ENCODE measurements at places on chromosomes 6 and 20.

GRCh38 chr6:45780523-45780922 lies 235.1 kb downstream of the CLIC5 start:
- no peak for DNase-seq

- no peak for DNase-seq
Observed at GRCh38 chr6:142883011-142883410, 62.0 kb downstream of the HIVEP2 start.

DNA sequence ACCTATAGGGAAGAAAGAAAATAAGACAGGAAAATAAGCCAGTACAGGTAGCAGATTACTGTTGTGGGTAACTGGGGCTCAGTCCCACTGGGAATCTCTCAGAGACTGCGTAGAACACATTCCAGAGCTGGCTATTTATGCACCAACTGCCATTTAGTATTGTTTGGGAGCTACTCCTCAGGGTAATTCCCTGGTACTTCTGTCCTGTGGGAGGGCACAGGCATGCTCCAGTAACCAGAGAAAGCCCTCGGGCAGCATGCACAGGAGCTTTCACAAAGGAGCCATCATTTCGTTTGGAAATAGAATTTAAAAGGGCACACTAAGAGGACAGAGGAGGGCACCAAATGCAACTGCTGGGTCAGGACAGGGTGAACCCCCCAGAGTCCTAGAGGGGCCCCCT lies 148.0 kb upstream of the LRFN2 start:
- DNase-seq, result no peak

DNA sequence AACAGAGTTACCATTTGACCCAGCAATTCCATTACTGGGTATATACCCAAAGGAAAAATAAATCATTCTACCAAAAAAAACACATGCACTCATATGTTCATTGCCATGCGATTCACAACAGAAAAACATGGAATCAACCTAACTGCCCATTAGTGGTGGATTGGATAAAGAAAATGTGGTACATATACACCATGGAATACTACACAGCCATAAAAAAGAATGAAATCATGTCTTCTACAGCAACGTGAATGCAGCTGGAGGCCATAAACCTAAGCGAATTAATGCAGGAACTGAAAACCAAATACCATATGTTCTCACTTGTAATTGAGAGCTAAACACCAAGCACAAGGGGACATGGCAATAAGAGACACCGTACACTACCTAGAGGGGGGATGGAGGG lies 12.5 kb downstream of the RALGAPA2 start:
- no peak for DNase-seq

DNA sequence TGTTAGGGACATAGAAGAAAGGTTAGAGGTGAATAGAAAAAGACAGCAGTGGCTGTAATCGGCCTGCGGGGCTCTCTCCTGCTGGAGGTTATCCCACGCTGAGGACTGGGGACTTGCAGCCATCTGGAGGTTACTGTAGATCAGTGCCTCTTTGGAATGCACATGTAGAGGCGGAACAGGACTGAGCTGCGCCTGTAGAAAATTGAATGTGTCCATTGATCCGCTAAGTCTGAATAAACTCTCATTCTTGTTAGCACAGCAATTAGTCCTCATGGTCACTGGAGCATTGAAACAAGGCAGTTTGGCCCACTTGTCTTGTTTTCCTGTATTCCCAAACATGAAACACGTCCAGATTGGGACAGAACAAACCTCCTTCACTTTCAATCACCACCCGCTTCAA lies 46.3 kb upstream of the F13A1 start:
- no peak for DNase-seq

- no peak for DNase-seq
Observed at GRCh38 chr20:63351326-63351700, 9.8 kb downstream of the CHRNA4 start.

DNA sequence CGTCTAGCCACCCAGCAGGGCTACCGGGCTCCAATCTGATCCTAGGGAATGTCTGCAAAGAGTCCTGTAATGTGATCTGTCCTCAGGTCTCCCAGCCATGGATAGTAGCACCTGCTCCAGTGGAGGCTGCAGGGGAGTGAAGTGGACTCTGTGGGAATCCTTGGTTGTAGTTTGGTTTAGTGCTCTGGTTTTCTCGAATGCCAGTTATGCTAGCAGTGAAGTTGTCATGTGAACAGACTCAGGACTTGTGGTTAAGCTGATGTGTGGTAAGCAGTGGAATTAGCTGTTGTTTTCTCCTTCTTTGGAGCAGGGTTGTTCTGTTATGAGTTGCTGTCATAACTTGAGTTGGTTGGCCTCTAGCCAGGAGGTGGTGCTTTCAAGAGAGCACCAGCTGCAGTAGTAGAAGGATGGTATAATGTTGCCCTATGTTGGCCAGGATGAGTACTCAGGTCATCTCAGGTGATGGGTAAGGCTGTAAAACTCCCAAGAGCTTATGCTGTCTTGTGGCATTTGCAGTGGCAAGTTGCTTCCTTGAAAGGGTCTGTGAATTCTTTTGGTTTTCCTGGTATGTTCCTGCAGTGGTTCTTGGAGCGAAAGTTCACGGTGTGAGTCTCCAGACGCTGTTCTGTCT lies 390.2 kb downstream of the UTRN start:
- DNase-seq, result no peak

DNA sequence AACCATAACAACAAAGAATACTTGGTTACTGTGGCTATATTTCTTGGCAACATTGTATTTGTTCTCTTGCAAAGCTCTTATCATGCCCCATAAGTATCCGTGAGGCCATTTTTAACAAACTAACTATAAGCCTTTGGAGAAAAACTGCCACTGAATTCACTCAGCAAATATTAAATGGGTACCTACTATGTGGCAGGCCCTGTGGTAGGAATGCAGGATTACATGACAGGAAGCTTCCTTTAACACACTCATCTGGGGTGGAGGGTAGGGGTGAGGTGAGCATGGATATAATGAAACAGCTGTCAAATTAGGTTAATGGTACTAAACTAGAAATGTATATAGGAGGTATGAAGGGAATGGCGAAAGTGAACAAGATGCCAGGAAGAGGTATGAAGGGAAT lies 504.8 kb downstream of the MEI4 start:
- no peak for DNase-seq

GRCh38 chr20:60192326-60192725 lies 234.1 kb downstream of the CDH26 start:
- DNase-seq, result no peak

DNA sequence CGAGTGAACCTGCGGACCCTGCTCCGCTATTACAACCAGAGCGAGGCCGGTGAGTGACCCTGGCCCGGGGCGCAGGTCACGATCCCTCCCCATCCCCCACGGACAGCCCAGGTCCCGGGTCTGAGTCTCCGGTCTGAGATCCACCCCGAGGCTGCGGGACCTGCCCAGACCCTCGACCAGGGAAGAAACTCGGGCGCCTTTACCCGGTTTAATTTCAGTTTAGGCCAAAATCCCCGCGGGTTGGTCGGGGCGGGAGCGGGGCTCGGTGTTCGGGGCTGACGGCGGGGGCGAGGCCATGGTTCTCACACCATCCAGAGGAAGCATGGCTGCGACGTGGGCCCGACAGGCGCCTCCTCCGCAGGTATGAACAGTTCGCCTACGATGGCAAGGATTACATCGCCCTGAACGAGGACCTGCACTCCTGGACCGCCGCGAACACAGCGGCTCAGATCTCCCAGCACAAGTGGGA lies 46.9 kb upstream of the TRIM26 start:
- DNase-seq, result peak; percentile 10

GRCh38 chr20:48843057-48843806 lies 15.4 kb upstream of the PREX1 start:
- DNase-seq, result no peak

GRCh38 chr6:52162940-52163908 lies 23.0 kb upstream of the IL17A start:
- no peak for DNase-seq

- DNase-seq, result no peak
Observed at GRCh38 chr20:51095633-51096521, 73.0 kb upstream of the KCNG1 start.

- no peak for DNase-seq
Observed at GRCh38 chr6:120735641-120736040, 598.6 kb downstream of the TBC1D32 start.

GRCh38 chr6:77383026-77383425 lies 80.3 kb downstream of the HTR1B start:
- no peak for DNase-seq

DNA sequence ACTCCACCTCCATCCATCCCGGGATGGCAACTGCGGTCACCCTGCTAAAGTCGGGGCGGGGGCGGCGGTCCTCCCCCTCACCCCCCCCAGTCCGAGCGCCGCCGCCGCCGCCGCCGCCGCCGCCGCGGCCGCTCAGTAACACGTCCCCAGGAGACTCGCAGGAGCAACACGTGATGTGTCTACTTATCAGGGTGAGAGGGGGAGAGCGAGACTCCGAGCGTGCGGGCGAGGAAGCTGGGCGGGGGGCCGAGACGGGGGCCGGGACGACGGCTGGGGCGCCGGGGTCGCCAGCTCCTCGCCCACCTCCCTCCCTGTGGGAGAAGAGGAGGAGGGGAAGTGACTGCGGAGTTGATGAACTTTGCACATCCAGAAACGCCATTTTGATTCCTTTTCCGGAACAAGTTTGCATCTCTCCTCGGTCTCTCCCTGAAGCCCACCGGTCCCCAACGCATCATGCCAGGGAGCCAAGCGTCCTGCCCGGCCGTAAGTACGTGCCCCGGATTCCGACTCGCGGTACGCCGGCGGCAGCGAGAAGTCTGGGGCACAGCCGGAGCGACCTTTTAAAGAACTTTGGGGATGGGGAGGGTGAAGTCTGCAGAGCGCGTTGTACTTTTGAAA lies at the start of gene RREB1:
Gene RREB1 (plus strand): TSS at position 384 of the 618 bp plus-strand sequence. CDS start 73,951 bp downstream, outside the sequence.
- DNase-seq, result peak; percentile 37

DNA sequence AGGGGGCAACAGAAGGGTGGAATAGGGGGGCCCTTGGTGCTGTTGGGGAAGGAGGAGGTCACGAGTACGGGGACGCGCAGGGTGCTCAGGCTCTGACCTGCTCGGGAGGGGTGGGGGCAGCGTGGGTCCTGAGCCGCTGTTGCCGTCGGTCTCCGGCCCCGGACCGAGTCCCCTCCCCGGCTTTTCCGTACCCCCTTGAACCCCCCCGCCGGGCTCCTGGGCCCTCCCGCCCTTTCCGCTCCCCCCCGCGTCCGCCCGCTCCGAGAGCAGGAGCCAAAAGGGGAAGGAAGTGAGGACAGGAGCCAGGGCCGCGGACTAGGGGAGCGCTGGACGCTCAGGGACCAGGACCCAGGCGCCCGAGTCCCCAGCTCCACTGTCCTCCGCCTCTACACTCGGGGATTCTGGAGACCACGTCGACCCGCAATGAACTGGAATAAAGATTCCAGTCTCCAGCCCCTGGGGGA lies at the start of gene RGL2:
Gene RGL2 (minus strand): TSS at position 170 of the 464 bp plus-strand sequence. CDS start 332 bp downstream, outside the sequence.
- DNase-seq, result no peak

GRCh38 chr6:52534363-52534762 lies 42.5 kb downstream of the TRAM2 start:
- no peak for DNase-seq

DNA sequence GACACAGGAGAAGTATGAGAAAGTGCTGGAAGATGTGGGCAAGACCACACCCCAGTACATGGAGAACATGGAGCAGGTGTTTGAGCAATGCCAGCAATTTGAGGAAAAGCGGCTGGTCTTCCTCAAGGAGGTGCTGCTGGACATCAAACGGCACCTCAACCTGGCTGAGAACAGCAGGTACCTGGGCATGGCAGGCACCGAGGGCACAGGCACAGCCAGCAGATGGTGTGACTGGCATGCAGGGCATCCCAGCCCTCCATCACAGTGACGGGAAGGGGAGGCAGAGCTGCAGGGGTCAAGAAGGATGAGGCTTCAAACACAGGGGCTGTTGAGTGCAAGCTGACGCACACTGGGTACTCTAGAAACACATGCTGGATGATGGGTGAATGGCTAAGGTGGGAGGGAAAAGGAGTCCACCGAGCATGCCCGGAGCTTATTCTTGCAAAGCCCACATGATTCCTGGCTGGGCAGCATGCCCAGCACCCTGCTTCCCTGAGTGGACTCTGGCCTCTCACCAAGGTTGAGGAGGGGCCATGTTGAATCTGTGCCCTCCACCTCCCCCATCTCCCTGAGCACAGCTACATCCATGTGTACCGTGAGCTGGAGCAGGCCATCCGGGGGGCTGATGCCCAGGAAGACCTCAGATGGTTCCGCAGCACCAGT lies 26.3 kb downstream of the SPDEF start:
- no peak for DNase-seq

DNA sequence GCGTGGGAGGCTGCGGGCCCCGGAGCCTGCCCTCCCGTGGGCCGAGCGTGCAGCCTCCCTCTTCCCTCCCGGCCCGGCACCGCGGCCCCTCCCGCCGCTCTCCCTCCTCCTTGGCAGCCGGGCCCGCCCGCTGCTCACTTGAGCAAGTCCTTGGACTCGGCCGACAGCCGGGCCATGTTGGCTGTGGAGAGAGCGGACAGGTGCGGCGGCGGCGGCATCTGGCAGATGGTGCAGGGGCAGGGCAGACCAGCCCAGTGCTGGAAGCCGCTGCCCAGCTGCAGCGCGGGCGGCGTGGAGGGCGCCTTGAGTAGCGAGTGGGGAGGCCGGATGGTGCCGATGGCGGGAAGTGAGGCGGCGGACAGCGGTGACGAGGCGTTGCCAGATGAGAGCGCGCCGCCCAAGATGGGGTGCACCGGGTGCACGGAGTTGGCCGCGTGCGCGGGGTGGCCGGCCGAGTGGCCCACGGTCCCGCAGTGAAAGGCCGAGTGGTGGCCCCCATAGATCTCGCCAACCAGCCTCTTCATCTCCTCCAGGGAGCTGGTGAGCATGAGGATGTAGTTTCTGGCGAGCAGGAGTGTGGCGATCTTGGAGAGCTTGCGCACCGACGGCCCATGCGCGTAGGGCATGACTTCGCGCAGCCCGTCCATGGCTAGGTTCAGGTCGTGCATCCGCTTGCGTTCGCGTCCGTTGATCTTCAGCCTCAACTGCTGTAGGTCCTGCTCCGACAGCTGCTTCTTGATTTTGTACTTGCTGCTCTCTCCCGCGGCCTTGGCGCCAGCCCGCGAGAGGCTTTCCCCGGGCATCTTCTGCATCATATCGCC lies 766 bp downstream of the OLIG3 start:
- no peak for DNase-seq

GRCh38 chr6:75291331-75291730 lies 6.7 kb upstream of the TMEM30A start:
- no peak for DNase-seq

- DNase-seq, result no peak
Observed at GRCh38 chr20:19465536-19465935, 253.1 kb downstream of the SLC24A3 start.

GRCh38 chr20:31670371-31671228 lies 32.9 kb downstream of the COX4I2 start:
- DNase-seq, result no peak

DNA sequence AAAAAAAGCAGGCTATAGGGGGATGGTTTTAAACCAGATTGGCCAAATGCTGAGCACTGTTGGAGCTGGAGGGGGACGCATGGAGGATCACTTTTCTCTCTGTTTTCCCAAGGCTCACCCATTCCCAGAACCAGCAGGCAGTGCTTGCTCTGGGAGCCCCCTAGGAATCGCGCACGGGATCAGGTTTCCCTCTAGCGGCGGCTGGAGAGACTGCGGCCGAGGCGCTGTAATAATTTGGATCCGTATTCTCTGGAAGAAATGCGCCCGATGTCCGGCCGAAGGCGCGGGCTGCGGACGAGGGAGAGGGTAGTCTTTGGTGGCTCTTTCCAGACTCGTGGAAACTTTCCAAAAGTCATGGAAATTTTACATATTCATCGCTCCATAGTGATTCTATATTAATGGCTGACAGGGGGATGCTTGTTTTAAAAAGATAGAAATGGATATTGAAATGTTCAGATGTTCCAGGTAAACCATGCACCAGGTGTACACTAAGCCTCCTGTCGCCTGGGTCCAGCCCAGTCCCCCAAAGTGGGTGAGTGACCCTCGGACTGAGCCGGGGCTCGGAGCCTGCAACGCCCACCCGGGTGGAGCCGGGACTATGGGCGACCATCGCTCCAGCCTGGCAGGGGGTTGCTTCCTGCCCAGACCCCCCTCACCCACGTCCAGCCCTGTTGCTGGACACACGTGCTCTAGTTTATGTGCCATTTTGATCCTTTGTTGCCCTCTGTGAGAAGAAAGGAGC lies 78.7 kb upstream of the PHACTR3 start:
- peak; percentile 65 for DNase-seq

All from progenitor cell of endocrine pancreas (in vitro differentiated cells).